GM04503 (cell line): ENCODE measurements at places on chromosomes 3 and 15.

- DNase-seq = no peak
Observed at GRCh38 chr3:74491874-74492273, 122.6 kb downstream of the CNTN3 start.

GRCh38 chr3:55480911-55481743, 6.0 kb downstream of the WNT5A start:
- DNase-seq = no peak

GRCh38 chr3:12483410-12483809, 870 bp upstream of the TSEN2 start:
- DNase-seq = no peak

DNA sequence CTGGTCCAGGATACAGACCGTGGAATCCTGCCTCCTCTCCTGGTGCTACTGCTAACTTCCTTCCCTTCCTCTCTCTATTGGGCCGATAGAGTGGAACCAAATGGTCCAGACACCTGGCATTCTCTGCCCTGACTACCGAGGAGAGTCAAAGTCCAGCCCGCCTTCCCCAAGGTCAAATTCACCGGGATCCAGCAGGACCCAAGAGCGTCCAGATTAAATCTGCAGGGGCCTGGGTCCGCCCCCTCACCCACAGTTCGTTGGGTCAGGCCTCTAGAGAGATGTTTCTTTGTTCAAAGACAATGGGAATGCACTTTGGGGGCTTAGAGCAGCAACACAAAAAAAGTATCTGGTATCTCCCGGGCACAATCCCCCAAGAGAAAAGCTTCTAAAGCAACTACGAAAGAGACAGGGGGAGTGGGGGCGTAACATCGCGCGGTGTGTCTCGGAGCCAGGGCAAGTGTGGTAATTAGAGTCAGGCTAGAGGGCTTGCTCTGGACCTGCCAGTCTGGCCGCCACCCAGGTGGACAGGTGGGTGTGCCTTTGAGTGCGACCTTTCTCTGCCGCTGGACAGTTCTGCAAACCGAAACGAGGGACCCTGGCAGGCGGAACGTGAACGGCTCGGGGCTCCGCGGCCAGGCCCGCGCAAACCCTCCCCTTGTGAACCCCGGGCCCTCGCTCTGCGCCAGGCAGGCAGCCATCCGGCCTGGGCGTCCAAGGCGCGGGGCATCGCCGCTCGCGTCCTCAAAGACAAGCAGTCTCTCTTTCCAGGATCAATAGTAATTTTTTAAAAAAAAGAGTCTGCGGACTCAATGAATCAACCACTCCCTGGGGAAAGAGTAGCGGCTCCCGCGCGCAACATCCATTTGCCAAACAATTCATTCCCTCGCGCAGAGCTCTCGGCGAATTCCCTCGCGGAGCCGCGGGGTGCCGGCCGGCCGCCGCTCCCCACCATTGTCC, 806 bp downstream of the KLHL25 start:
- DNase-seq = no peak

GRCh38 chr15:52636459-52636858, 42.7 kb downstream of the ATOSA start:
- DNase-seq = no peak

- DNase-seq = no peak
Observed at GRCh38 chr15:89195836-89196235, 25.5 kb downstream of the RLBP1 start.

GRCh38 chr3:74009961-74010844, 385.5 kb upstream of the PDZRN3 start:
- no peak for DNase-seq

DNA sequence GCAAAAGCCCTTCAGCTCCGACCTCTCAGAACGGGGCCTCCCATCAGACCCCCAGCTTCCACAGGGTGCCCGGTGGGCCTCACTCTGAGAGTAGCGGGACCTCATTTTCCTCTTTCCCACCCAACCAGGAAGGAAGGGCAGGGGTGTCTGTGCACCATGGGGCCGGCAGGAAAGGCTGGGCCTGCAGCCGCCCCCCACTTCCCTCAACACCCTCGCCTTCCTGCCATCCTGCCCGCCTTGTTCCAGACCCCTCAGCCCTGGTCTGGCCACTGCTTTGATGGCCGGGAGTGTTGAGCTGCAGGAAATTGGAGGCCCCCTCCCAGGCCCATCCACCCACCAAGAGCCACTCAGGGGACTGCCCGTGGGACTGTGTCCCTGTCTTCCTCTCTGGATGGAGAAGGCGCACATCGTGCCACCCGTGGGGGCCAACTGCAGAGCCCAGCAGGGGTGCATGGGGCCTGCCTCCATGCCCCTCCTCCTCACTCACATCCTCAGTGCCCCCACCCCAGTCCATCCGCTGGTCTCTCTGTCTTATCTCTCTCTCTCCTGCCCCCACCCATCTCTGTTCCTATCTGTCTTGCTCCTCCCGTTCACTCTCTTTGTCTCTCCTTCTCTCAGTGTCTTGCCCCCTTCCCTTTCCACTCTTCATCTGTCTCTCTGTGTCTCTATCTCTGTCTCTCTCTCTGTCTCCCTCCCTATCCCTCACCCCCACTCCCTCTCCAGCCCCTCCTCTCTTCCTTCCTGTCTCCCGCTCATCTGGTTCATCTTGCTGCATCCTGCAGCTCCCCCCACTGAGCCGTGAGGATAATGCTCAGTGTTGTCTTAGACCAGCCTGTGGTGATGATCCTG, 1.8 kb upstream of the PLXND1 start:
- DNase-seq = no peak

- no peak for DNase-seq
Observed at GRCh38 chr3:102979191-102979590, 544.4 kb downstream of the ZPLD1 start.

GRCh38 chr3:185082149-185082548, 70.7 kb downstream of the C3orf70 start:
- no peak for DNase-seq

DNA sequence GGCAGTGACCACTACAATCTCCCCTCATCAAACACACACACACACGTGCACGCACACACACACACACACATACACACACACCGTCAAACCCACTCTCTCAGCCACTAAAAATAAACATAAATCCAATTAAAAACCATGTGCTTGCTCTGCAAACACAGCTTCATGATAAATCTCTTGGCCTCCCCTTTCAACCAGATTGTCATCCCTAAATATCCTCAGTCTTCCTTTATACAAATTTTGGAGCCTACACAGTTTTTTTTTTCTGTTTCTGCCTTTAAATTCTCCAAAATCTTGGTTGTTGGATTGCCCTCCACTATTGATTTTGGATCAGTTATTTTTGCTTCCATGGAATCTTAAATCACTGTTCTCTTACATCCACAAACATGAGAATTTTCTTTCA, 245.6 kb downstream of the SATB1 start:
- no peak for DNase-seq

- DNase-seq = no peak
Observed at GRCh38 chr3:49222002-49222401, 50.6 kb downstream of the KLHDC8B start.

DNA sequence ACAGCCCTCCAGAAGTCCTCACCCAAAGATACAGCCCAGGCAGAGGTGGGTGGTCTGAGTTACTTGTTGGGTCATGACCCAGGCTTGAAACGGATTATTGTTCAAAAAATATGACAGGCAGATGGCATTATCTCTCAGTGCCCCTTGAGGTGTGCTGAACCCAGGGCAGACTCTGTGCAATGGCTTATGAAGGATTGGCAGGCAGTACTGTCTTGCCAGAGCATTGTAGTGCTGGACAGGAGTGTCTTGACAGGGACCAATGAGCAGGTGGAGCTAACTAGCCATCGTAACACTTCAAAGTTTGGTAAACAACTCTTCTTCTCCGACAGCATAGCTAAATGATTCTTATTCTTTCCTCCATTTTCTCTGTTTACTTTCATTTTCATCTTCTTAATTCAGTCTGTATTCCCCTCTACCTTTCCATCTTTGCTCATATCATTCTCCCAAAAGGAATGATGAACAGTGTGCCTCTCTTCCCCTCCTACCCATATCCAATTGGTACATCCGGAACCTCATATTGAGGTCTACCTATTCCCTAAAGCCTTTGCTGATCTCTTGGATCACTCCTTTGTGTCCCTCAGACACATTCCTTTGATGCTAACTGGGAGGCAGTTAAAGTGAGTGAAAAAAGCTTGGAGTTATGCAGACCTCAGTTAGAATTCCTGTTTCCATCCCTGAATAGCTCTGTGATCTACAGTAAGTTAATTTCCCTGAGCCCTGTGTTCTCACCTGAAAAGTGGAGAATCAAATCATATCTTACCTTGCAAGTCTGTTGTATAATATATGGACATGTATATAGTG, 2.6 kb upstream of the IL20RB start:
- DNase-seq = no peak

DNA sequence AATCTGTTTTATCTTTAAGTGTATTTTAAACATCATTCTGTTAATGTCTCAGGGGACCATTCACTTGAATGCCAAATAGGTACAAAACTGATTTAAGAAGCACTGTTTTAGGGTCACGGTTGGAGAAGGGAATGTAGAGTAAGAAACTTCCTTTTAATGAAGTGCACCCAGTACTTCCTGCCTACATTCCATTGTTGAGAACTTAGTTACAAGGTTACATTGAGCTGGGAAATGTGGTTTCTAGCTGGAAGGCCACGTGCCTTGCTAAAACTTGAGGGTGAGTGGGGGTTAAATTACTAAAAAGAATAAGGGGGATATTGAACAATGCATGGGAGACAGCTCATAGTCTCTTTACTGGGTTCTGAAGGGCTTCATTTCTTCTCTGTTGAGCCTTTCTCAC, 78.3 kb upstream of the TBC1D5 start:
- DNase-seq = no peak

- DNase-seq = peak; percentile 96
Observed at GRCh38 chr3:134364061-134364935, 9.9 kb downstream of the AMOTL2 start.

GRCh38 chr3:143216709-143217182, 97.2 kb downstream of the CHST2 start:
- no peak for DNase-seq

GRCh38 chr3:190094160-190094718, 26.5 kb downstream of the P3H2 start:
- DNase-seq = peak; percentile 50
